Activated naive CD4-positive, alpha-beta T cell treated with anti-CD3 and anti-CD28 coated beads for 36 hours (primary cell): ENCODE measurements at places on chromosomes 2 and 18. TPM values are rescaled to one million over a fixed set of nuclear protein-coding genes. Genes with fewer than 3 reads are reported as not detected.

Gene CD8B2
- 0.10 TPM for total RNA-seq

Gene ETAA1
- 14.0 TPM for total RNA-seq

DNA sequence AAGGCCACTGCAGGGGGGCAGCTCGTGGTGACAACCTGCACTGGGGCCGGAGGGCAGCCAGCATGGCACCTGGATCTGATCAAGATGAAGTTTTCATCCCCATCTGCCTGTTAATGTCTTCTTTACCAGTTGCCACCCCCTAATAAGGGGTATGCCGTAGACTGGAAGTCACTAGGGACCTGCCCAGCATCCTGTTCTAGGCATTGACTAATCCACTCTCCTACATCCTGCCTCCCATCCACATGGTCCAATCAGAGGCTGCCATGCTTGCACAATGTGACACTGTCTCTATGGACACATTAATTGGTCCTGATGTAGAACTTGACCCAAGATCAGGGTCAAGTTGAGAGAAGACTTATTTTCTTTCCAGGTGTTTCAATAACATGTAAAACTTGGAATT, 95.1 kb upstream of the LCLAT1 start:
- DNase-seq: no peak

GRCh38 chr2:80199504-80199903, 105.0 kb downstream of the LRRTM1 start:
- DNase-seq: no peak

GRCh38 chr2:223633656-223634055, 31.5 kb upstream of the SCG2 start:
- DNase-seq: no peak

Gene MXD1
- 7.6 TPM for total RNA-seq

GRCh38 chr2:100894105-100894795, 74.3 kb downstream of the NPAS2 start:
- no peak for DNase-seq

- DNase-seq: no peak
These were observed 8.6 kb downstream of the ZEB2 start for GRCh38 chr2:144511226-144511810.

GRCh38 chr2:204643326-204643725, 98.1 kb downstream of the PARD3B start:
- no peak for DNase-seq
